ENCODE measurements at places on chromosomes 3 and 15.

DNA sequence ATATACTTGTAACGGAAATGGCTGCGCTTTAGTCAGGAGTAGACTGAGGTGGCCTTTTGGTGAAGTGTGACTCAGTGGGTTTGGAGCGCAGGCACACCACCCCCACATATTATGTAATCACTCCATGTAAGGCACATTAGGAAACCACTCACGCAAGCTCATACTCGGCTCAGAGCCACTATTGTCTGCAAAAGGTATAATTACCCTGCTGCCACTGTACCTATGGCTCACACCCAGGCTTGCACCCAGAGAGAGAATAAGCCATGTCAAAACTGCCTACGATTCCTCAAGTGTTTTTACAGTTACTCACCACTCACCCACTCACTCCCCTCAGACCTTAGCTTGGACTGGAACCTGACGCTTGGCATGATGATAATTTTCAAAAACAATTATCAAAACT is 611.9 kb upstream of the CCDC54 start:
- no peak for DNase-seq

DNA sequence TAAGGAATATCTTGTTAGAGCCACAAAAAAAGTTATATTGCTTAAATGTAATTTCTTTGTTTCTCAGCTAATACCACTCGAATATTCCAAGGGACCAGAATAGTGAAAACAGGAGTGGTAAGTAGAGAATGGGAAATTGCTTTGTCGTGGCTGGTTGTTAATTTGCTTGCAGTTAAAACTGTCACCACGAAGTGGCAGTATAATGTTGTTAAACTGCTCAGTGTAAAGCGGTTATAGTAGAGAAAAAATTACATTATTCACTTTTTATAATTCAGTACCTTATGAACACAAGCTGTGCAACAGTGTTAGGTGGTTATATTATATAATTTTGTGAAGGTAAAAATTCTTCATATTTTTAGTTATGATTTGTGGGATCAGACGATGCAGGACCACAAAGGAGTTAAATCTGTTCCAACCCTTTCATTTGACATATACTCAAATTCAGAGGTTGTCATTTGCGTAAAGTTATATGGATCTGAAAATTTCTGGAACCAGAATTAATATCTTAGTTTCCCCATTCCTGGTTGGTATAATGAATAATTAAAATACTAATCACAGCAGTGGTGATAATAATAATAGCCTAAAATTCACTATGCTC is 171.8 kb downstream of the FEZF2 start:
- DNase-seq, result no peak

DNA sequence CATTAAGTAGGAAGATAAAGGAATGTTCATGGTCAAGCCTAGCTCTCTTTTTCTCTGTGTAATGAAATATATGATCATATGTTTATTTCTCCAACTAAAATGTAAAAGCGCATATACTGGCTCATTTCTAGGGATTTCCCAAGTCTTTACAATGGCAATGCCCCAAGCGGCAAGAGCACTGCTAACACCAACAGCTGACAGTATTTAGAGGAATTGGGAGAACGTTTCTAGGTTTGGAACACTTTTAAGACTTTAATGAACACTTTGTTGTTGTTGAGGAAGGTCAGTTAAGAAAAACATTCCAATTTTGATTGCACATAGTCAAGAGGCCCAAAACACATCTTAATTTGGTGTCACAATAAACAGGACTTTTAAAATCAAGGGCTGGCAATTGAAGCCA is 132.7 kb downstream of the ATP8B4 start:
- no peak for DNase-seq

GRCh38 chr15:83496766-83497165 is 49.6 kb downstream of the SH3GL3 start:
- DNase-seq, result no peak

- no peak for DNase-seq
Observed at GRCh38 chr3:50830451-50830850, 155.7 kb downstream of the DOCK3 start.

GRCh38 chr3:193590088-193590856 is 2.7 kb upstream of the OPA1 start:
- DNase-seq, result no peak

DNA sequence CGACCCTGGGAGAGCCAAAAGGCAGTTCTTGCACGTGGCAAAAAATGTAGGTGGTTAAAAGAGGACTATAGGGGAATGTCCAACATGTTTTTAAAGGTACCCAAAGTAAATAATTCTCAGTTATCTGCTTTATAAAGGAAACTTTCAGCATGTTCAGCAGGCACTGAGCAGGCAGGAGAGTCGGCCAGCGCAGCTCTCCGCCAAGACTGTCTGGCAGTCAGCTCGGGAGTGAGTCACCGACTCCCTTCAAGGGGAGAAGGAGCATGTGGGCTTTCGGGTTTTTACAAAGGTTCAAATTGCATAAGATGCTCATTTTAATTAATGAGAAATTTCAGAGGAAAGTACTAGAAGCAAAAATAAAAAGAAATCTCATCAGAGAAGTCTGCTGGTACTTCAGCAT is 7.0 kb downstream of the GABRA5 start:
- no peak for DNase-seq
